Naive thymus-derived CD4-positive, alpha-beta T cell (primary cell): ENCODE measurements at places on chromosomes 3 and 15. TPM values are rescaled to one million over a fixed set of nuclear protein-coding genes. Genes with fewer than 3 reads are reported as not detected.

DNA sequence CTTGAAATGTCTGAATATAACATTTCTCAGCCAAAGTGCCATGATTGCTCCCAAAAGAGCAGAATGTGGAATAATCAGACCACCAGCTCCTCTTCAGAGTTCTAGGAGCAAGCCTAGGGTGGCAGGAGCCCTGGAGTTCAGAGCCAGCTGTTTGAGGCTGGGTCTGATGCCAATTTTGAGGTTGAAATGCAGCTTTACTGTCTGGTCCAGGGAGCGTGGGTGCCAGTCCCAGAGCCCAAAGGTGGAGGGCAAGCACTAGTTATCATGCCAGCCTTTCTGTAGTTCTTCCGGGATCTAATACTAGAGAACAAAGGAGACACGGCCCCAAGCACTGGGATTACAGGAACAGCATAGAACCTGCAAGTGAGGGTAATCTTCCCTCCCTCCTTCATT is 69.3 kb downstream of the TNFAIP8L3 start:
- no peak for DNase-seq

SAMD7 gene
- not detected for total RNA-seq

SHISA5 gene
- 173 TPM for total RNA-seq

PRR20G gene
- not detected for total RNA-seq

DNA sequence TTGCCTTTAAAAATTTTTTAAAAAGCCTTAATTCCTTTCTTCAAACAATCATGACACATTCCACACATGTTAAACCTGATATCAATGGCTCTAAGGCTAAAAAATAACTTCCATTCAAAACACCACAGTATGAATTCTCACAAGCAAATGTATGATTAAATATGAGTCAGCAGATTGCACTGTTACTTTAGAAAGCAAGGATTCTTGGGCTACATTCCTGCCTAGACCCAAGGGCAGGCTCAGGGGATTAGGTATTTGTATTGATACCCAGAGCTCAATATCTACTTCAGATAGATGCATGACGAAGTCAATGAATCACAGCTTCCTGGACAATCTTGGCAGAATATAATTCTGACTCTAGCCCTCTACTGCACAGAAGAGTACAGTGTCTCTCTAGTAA is 65.7 kb downstream of the RARB start:
- no peak for DNase-seq

VEPH1 gene
- 0.48 TPM for total RNA-seq

DNA sequence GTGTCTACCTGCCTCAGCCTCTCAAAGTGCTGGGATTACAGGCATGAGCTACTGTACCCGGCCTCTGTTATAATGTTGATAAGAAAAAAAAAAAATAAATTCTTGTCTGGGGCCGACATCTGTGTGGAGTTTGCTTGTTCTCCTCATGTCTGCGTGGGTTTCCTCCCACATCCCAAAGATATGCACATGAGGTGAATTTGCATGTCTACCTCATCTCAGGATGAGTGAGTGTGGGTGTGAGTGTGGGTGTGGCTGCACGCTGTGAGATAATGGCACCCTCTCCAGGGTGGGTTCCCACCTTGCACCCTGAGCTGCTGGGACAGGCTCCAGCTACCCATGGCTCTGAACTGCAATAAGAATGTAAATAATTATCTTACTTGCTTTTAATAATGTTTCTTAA is 25.9 kb upstream of the UACA start:
- DNase-seq, result no peak

- DNase-seq, result no peak
These were observed 1.0 kb downstream of the USP8 start for GRCh38 chr15:50425219-50425618.

MUC20 gene
- total RNA-seq, result 6.7 and 7.9 TPM in 2 replicates

GRCh38 chr3:25663347-25663868 is 1.3 kb downstream of the TOP2B start:
- DNase-seq, result no peak

DNA sequence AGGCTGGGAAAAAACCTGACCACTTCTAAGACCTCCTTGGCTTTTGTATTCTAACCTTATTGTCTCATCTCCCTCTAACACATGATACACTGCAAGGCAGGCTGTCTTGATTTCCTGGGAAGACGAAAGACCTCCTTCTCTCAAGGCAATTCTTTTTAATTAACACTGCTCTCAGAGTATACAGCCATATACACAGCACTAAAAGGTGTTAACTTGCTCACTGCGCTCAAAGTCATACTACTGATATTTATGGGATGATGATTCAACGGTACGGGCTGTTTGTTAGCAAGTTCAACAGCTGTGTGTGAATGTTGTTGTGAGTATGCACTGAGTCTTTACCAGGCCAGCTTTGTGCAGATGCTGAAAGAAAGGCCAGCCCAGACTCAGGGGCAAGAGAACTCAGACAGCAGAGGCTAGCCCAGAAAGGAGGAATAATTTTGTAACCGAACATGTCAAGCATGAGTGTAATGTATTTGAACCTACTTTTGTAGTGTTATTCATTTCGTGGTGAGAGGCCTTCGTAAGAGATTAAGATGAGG is 229.9 kb downstream of the IL5RA start:
- no peak for DNase-seq

GOLGA6A gene
- 0.32 TPM for total RNA-seq

REC114 gene
- not detected in 2 replicates for total RNA-seq

- DNase-seq, result no peak
These were observed 365.2 kb downstream of the RBMS3 start for GRCh38 chr3:29646043-29646442.

CCDC66 gene
- total RNA-seq, result 106 TPM

IL5RA gene
- total RNA-seq, result not detected

FBN1 gene
- 0.70 and 1.1 TPM in 2 replicates for total RNA-seq

- DNase-seq, result no peak
These were observed 1.0 kb upstream of the ISY1 start for GRCh38 chr3:129161860-129162271.

- DNase-seq, result no peak
These were observed 33.8 kb upstream of the BOC start for GRCh38 chr3:113177526-113177925.

DNA sequence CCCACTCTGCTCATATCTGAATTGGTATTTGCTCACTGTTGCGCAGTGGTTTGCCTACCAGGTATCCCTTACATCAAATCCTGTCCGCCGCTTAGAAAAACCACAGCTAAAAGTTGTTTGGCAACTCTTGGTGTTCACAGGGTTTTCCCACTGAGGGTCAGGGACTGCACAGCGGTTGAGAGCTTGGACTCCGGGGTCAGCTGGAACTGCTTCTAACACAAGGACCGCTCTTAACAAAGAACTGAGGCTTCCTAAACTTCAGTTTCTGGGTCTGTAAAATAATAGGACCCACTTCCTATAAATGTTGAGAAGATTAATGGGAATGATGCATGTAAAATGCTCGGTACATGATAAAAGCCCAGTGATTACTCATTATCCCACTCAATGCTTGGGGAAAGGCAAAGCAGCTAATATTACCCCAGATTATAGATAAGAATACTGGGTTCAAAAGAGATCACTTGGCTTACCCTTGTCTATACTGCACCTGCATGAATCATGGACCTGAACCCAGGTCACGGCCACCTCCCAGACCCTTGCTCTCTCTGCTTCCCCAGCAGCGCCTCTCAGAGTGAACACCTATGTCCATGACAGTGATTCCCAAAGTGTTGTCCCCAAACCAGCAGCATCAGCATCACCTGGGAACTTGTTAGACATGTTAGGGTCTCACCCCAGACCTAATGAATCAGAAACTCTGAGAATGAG is 36.1 kb downstream of the LIPC start:
- no peak for DNase-seq

DNA sequence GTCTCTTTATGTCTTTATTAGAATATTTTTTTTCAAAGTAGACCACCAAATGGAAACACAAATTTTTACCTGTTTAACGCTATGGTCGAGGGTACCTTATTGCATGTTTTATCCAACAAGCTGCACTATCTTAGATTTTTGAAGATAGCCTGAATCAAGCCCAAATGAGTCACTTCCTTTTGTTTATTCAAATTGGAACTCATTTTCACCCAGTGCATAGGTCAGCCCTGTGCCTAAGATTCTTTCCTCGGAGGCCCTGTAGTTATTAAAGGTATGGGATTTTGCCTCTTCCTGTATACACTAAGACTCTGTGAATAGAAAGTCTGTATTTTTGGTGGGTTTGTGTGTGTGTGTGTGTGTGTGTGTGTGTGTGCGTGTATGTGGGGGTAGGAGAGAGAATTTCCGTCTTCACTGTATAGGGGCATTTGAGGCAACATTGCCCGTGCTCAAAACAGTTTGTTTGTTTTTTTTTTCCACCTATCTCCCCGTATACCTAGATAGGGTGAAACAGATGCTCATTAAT is 358.0 kb upstream of the CADM2 start:
- no peak for DNase-seq

ALDH1L1 gene
- total RNA-seq, result not detected

MST1R gene
- 1.2 TPM for total RNA-seq

CAND2 gene
- total RNA-seq, result 4.3 TPM

DNA sequence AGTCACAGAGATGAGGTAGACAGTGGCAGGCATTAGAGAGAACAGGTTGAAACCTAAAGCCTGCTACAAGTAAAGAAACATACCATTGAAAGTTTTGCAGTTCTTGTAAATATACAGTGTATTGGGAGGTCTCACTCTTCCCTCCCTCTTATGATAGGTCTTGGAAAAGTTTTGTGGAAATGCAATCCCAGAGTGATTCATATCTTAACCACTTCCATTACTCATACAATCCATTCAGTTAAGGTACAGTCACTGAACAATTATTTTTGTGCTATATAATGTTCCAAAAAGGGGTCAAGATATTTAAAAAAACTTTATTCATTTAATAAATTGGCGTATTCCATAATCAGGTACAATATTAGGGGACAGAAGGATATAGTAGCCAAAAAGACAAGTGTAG is 737.7 kb upstream of the ALCAM start:
- no peak for DNase-seq

- DNase-seq, result no peak
These were observed 41.6 kb upstream of the DLG1 start for GRCh38 chr3:197339841-197340520.

GJD2 gene
- not detected for total RNA-seq

DNA sequence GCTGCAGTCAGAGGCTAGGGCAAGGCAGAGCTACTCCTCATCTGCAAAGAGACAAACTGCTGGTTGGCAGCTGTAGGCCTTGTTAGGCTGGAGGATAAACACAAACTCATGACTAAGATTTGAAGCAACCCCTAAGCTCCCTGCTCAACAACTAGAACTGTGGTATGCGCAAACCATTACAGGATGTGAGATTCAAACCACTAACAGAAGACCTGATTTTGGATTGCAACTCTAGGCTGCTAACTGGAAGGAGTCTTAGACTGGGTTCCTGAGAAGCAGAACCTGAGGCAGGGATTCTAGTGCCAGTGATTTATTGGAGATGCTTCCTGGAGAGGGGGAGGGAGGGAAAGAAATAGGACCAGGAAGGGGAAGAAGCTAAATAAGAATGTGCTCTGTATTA is 22.5 kb downstream of the CCR4 start:
- DNase-seq, result no peak

GRCh38 chr15:30927148-30927761 is 23.5 kb downstream of the FAN1 start:
- no peak for DNase-seq

- DNase-seq, result no peak
These were observed 65.3 kb downstream of the BLM start for GRCh38 chr15:90782442-90782841.

P2RY13 gene
- 11.4 TPM for total RNA-seq

ARPIN gene
- total RNA-seq, result 0.08 TPM

GOLGA8S gene
- total RNA-seq, result 0.41 and 0.44 TPM in 2 replicates

PARP15 gene
- 71.0 TPM for total RNA-seq

- no peak for DNase-seq
These were observed 234.1 kb downstream of the CACNA2D3 start for GRCh38 chr3:54356261-54357045.

GRCh38 chr3:111592936-111593335 is 2.2 kb downstream of the ZBED2 start:
- DNase-seq, result no peak

- no peak for DNase-seq
These were observed 756.8 kb upstream of the LMCD1 start for GRCh38 chr3:7744850-7745249.

ADAMTS7 gene
- total RNA-seq, result not detected

PRRT3 gene
- 10.0 and 10.2 TPM in 2 replicates for total RNA-seq

GRCh38 chr15:59797756-59798604 is 108.9 kb upstream of the BNIP2 start:
- DNase-seq, result no peak

AHSG gene
- not detected for total RNA-seq

DNA sequence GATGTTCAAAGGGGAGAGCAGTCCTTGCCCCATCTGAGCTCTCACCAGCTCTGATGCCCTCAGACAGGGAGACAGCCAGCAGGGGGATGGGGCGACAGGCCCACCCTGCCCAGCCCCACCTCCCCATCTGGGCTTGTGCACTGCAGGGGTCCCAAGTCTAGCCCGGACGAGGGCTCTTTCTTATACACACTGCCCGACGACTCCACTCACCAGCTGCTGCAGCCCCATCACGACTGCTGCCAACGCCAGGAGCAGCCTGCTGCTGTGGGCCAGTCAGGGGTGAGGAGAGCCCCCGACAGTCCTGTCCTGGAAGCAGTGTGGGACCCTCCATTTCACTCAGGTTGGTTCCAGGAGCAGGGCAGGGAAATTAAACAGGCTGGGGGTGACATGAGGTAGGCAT is 73.9 kb downstream of the BOC start:
- no peak for DNase-seq

GRCh38 chr15:76996526-76997401 is 1.8 kb downstream of the PSTPIP1 start:
- peak; percentile 46 for DNase-seq

STRIT1 gene
- not detected in 2 replicates for total RNA-seq

DNA sequence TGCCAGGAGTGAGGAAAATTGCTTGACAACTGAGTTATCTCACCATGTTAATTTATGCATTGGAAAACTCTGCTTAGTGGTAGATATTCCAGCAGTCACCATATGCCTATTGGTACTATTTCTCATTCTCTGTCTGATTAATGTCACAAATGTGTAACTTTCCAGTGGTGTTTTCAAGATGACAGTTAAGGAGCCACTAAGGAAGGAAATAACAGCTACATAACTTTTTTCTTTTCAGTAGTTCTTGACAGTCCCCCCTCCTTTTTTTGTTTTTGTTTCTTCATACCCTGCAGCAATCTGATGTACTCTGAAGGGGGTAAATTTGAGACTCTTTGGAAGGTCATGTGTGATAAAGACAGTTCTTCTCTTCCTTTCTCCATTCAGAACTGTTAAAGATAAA is 13.1 kb downstream of the RASA2 start:
- DNase-seq, result no peak

DNA sequence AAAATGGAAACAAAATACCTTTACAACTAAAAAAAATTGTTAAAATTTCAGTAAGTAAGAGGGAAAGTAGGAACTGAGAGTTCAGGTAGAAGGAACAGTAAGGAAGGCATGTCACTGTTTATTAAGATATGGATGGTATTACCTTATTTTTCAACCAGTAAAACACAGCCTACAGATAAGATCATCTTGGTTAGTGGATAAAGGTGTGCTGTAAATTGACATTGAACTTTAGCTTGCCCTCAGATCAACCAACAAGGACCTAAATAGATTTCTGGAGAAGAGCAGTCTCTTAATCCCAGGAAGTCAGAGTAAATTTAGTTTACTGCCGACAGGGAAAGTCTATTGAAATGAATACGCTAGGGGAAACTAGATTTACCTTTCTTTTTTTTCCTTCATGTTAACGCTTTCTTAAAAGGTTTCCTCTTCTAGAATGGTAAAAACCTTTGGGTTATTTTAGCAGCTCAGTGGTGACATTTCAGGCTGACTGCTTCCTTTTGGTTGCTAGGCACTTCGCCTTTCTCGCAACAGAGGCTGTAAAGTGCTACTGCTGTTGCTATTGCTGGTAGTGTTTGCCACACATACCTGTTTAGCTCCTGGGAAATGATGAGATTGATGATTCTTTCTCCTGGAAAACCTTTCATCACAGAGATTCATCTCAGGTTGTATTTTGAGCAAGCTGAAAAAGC is 12.9 kb downstream of the DZIP3 start:
- DNase-seq, result peak; percentile 34
